Immature natural killer cell (primary cell): ENCODE measurements at places on chromosomes 3 and 15. TPM values are rescaled to one million over a fixed set of nuclear protein-coding genes. Genes with fewer than 3 reads are reported as not detected.
A peak's percentile ranks its signal among the peaks of the same experiment; 100 is the strongest.

PRR20G gene
- not detected for polyA plus RNA-seq

MINAR1 gene
- 0.07 TPM for polyA plus RNA-seq

GPR27 gene
- not detected for polyA plus RNA-seq

CFAP44 gene
- polyA plus RNA-seq: not detected

TUSC7 gene
- polyA plus RNA-seq: not detected

IMPDH2 gene
- polyA plus RNA-seq: 44.8 TPM

AGTR1 gene
- polyA plus RNA-seq: not detected

ROBO2 gene
- polyA plus RNA-seq: not detected

RLBP1 gene
- polyA plus RNA-seq: not detected

DNA sequence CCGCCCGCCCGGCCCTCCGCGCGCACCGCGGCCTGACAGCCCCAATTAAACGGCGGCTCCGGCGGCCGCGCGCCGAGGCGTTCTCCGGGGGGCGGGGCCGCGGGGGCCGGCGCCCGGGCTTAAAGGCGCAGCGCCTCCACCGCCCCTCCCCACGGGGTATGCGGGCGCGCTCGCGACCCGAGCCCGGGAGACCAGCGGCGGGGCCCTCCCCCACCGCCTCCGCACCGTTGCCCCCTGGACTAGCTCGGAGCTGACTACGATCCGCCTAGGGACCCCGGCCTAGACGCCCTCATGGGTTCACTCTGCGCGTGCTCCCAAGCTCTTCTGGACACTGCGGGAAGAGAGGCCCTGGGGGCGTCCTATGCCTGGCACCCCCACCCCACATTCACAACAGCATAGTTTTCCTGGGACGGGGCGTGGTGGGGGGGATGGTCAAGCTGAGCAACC lies at the start of gene DUSP7:
Gene DUSP7 (minus strand): TSS at position 51 of the 447 bp plus-strand sequence. CDS start 205 bp downstream, outside the sequence.
- DNase-seq: peak; percentile 67

DNA sequence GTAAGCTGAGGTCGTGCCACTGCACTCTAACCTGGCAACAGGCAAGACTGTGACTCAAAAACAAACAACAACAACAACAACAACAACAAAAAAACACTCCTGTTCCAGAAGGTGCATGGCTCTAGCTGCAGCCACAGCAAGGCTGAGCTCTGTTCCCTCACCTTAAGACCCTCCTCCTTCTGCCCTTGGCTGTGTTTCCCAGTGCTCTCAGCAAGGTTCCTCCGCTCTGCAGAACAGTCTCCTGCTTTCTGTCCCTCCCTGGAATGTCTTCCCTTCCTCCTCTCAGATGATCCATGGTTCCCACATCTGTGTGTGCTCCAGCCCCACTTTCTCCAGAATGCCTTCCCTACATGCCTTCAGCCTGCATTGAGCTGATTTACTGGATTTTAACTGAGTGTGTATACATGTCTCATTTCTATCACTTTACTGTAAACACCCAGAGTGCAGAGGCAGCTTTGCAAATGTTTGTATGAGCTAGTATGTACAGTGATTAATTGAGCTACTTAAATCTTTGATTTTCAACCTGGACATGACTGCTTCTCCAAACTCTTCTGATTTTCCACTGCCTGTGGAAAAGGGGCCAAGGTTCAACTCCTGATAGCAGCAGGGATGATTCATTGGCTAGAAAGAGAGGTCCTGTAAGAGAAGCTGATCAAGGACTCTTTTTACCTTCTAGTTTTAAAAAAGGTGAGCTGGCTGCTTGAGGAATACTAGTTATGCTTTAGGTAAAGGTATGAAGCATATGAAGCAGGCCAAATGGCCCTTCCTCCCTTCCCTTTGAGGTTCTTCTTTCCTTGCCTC lies 14.7 kb downstream of the ANKUB1 start:
- DNase-seq: no peak

DNA sequence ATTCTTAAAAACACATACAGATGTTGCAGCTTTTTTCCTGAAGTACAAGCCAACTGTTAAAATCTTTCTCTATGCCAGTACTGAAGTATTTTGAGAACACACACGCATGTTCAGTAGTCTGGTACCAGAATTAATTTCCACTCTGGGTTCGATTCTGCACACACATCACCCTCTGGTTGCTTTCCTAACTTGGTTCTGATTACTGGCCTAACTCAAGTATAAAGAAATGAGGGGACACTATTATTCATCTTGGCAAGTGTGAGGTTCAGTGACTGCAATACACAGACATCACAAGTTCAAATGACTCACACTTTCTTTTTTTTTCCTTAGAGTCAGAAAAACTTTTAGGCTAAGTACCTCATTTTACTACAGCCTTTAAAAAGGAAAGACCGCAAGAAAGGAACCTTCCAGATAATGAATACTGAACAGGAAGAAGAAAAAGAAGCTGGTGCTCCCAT lies 37.4 kb upstream of the LDHAL6B start:
- no peak for DNase-seq

DNA sequence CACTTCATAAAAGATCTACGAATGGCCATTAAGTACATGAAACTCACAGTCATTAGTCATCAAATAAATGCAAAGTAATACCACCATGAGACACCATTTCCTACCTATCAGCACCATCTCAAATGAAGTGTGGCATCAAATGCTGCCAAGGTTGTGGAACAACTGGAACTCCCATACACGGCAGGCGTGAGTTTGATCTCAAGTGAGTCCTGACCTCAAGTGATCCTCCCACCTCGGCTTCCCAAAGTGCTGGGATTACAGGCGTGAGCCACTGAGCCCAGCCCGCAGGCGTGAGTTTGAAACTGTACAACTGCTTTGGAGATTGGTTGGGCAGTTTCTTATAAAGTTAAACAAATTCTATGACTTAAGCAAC lies 28.8 kb upstream of the HDAC11 start:
- DNase-seq: no peak

DNA sequence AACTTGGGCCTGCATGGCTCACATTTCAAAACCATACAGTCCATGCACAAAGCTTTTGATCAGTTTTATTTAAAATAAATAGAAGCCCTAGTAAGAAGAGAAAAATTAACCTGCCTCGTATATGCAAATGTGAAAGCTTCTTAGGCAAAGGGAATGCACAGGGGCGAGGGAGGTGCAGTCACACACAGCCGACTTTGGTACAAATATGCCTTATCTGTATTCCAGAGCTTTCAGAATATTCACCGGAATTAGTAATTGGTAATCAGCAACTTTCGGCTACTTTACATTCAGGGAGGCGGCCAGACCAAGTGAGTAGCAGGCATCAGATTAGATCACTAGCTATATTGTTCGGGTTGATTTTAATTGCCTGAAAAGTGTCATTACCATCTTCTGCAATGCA lies 7.5 kb downstream of the CNTN3 start:
- no peak for DNase-seq

GRCh38 chr3:54424292-54424691 lies 301.9 kb downstream of the CACNA2D3 start:
- no peak for DNase-seq

DNA sequence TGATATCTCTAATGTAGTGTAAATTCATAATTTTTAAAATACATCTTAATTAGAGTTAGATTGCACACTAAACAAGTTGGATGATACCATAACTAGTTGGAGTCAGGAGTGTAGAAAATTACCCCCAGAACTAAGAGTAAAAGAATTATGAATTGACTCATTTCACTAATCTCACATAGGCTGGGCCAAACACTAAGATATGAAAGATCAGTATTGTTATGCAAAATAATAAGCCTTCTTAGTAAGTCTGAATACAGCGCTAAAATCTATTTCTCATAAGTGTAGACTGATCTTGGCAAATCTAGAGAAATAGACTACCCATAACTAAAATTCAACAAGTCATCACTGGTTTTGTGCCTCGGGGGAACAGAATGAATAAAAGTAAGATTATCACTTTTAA lies 979.0 kb downstream of the ROBO1 start:
- no peak for DNase-seq

DNA sequence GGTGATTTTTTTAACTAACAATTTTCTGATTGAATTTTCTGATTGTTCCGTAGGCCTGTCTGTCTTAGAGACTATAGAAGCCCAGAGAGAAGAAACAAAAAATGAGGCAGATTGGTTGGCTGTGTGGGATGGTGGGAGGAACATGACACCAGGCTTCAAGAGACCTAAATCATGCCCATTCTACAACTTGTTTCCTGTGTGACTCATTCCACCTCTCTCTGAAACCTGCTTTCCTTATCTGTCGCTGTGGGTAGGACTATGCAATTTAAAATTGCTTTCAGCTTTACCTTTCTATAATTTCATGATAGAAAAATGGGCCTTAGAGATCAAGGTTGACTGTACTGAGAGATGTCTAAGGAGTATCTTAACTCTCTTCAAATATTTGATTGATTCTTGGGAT lies 44.5 kb downstream of the OXNAD1 start:
- peak; percentile 53 for DNase-seq

- DNase-seq: no peak
Observed at GRCh38 chr15:39585389-39585841, 4.5 kb downstream of the THBS1 start.

DNA sequence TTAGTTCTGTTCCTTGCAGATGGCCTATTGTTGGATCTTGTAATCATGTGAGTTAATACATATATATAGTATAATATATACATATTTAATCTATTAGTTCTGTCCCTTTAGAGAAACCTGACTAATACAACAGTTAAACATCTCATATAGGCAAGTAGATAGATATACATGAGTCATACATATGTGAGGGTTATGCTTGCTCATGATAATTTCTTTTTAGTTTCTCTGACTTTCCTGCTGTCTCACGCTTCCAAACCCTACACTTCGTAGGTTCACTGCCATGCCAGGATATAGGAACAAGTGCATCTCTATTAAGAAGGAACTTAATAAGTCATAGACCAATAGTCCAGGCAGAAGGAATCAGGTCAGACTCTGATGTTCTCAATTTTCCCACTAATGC lies 16.8 kb upstream of the CLDN16 start:
- no peak for DNase-seq

DNA sequence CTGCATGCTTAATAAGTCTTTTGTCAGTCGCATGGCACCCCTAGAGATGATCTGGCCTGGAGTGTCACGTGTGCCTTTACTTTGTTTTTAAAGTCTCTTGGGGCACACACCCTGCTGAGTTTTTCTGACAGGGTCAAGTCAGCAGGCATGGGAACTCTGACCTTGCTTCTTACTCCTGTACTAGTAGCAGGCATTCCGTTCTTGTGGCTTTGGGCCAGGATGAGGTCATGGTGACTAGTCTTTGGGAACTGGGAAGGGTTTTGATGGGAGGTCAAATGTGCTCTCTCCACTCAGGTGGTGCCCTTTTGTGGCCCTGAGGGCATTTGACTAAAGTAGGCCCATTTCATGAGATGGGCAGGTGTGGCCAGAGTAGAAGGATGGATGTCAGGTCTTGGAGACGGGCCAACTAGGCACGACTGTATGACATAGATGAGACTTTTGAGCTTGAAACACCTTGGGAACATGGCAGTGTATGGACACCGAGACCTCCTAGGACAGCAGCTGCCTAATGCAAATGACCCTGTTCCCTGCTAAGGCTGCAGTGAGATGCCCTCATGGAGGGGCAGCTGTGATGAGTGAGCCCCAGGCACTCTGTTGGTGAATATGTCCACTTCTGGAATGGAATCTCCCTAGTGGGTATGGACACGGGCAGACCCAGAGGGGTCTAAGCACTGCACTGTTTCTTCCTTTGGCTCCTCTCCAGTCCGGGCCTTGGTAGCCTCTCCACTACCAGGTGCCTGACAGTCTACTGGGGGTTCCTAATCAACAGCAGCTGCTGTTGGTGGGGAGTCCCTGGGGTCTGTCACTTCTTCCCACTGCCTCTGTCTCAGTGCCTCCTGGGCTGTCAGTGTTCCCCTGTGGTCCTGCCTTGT lies 16.4 kb downstream of the SRPRB start:
- DNase-seq: no peak

- DNase-seq: peak; percentile 2
Observed at GRCh38 chr3:157572559-157573270, 69.5 kb upstream of the VEPH1 start.

GRCh38 chr15:51114437-51115119 lies 19.9 kb upstream of the TNFAIP8L3 start:
- no peak for DNase-seq

DNA sequence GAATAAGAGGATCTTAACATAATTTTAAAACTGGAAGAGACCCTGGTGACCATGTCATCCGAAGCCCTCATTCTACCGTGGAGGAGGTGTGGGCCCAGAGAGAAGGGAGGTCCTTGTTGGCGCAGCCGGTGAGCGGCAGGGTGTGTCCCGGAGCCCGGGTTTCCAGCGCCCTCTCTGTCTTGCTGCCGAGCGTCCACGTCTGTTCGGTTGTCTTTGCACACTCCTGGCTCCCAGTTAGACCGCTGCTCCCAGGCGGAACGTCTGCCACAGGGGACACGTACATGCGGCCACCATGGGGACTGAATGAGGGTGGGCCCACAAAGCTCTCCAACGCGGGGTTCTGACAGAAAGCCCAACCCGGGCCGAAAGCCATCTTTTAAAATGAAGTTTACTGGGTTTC lies 6.6 kb upstream of the MUC4 start:
- DNase-seq: no peak

DNA sequence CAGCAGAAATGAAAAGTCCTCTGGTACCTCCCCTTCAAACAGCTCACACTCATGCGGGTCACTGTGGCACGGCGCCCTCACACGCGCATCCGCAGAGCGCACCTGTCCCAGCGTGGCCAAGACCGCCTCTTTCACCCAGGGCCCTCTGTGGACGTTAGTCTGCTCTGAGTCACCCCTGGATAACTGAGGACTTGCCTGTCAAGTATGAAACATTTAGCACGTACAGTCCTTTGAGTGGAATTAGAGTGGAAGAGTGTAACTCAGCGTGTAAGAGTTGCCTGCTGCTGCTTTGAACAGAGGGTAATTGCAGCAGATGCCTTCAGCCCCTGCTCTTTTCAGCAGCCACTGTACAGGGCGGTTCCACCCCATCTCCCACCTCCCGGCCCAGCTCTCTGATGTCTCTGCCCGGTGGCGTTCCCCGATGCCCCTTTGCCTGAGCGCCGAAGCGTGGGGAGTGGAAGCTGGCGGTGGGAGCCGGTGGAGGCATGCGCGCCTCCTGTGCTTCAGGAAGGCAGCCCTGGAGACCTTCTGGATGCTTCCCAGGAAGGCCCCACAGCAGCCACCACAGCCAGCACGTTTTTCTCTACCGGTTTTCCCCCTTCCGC lies 23.0 kb downstream of the CPN2 start:
- DNase-seq: peak; percentile 39

- DNase-seq: no peak
Observed at GRCh38 chr3:170826047-170826446, 43.9 kb downstream of the RPL22L1 start.

DNA sequence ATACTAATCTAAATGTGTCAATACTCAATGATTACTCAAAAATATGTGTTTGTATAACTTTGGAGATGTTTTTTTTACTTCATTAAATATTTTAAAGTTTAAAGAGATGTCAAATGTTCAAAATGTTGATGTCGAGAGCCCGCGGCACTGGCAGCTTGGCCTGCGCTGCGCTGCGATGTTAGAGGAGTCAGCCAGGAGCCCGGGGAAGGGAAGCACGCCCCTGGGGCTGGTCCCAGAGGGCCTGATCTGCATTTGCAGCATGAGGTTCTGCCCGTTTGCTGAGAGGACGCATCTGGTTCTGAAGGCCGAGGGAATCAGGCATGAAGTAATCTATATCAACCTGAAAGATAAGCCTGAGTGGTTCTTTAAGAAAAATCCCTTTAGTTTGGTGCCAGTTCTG lies 66.4 kb upstream of the ATP2C1 start:
- no peak for DNase-seq

GRCh38 chr3:64972793-64973192 lies 285.0 kb upstream of the ADAMTS9 start:
- DNase-seq: no peak
